ENCODE measurements at places on chromosomes 11 and 22. TPM values are rescaled to one million over a fixed set of nuclear protein-coding genes. Genes with fewer than 3 reads are reported as not detected.
A peak's percentile ranks its signal among the peaks of the same experiment; 100 is the strongest.

DDT gene
- 85.3 TPM for total RNA-seq

MRGPRE gene
- not detected for total RNA-seq

TRPM5 gene
- 0.34 TPM for total RNA-seq

NOX4 gene
- 3.3 TPM for total RNA-seq

GRIK4 gene
- 0.68 TPM for total RNA-seq

LGALS1 gene
- total RNA-seq, result 42.9 TPM

KRTAP5-7 gene
- total RNA-seq, result not detected

CHST1 gene
- total RNA-seq, result not detected

TRIM22 gene
- total RNA-seq, result 21.3 TPM

HEPHL1 gene
- total RNA-seq, result not detected

DNA sequence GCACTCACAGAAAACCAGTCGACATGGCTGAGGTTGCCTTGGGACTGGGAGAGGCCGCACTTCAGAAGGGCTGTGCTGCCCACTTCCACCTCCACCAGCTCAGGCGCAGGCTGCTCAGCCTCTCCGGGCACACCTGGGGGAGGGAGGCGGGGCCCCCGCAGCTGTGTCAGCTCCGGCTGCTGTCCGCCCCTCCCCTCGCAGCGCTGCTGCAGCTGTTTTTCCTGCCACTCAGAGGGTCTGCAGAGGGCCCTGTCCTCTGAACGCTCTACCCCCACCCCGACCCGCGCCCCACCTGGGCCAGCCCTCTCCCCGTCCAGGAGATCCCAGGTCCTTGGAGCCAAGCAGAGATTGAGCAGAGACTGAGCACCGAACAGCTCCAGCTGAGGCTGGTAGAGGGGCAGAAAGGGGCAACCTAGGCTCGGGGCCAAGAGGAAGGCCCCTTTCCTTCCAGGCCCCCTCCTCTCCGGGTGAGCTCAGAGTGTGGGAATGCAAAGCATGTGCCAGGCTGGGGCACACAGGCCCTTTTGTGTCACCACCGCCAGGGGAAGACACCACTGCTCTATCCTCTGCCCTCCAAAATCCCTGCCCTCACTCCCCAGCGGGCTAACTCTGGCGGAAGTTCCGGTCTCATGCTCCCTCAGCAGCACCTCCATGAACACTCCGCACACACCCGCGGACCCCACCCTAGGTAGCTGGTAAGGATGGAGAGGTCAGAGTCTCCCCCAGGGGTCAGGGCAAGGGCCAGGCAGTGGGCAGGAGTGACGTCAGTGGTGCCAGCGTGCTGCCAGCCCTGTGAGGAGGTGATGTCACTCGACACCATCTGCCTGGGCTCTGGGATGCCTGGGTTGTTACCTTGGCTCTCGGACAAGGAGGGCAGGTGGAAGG is 1.6 kb downstream of the MCAM start:
- no peak overlapping the region for H3K27ac ChIP-seq
- H3K36me3 ChIP-seq, result no peaks in the 10 kb centered on the region
- peak overlapping the region; percentile 74 for H3K4me3 ChIP-seq
- H3K27me3 ChIP-seq, result peaks cover 35% of the 10 kb centered on the region

GRCh38 chr11:110513846-110514437 is 84.2 kb downstream of the FDX1 start:
- H3K4me1 ChIP-seq, result no peaks in the 10 kb centered on the region
- H3K4me3 ChIP-seq, result no peak overlapping the region
- no peaks in the 10 kb centered on the region for H3K36me3 ChIP-seq
- no peak overlapping the region for H3K27ac ChIP-seq
- no peaks in the 10 kb centered on the region for H3K27me3 ChIP-seq
- DNase-seq, result no peak

DNA sequence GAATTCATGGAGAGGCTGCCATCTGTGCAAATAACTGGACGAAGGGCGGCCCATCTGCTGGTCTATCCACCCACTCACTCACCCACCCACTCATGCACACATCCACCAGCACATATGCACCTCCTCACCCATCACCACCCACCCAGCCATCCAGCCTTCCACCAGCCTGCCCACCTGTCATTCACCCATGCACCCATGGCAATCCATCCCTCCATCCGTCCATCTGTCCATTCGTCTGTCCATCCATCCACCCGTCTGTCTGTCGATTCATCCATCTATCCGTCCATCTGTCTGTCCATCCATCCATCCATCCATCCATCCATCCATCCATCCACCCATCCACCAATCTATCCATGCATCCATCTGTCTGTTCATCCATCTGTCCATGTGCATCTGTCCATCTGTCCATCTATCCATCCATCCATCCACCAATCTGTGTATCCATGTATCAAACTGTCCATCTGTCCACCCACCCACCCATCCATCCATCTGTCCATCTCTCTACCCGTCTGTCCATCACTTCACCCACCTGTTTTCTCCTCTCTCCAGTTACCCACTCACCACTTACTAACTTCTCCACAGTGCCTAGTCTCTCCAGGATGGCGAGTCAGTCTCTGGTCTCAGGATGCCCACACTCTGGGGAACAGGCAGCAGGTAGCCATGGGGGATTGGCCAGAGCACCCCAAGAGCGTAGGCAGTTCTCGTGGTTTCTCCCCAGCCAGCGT is 8.9 kb downstream of the TRPM5 start:
- no peak overlapping the region for H3K4me3 ChIP-seq
- no peaks in the 10 kb centered on the region for H3K36me3 ChIP-seq
- peaks cover 57% of the 10 kb centered on the region for H3K27me3 ChIP-seq
- DNase-seq, result no peak
- H3K27ac ChIP-seq, result no peak overlapping the region

- H3K27me3 ChIP-seq, result no peaks in the 10 kb centered on the region
- H3K4me1 ChIP-seq, result no peaks in the 10 kb centered on the region
- H3K4me3 ChIP-seq, result no peak overlapping the region
- no peaks in the 10 kb centered on the region for H3K36me3 ChIP-seq
- H3K27ac ChIP-seq, result no peak overlapping the region
Observed at GRCh38 chr11:47863189-47863897, 15.2 kb upstream of the NUP160 start.

- H3K27me3 ChIP-seq, result peaks cover 60% of the 10 kb centered on the region
- no peak overlapping the region for H3K4me3 ChIP-seq
- H3K27ac ChIP-seq, result no peak overlapping the region
- no peak for DNase-seq
- peaks cover 18% of the 10 kb centered on the region for H3K4me1 ChIP-seq
Observed at GRCh38 chr22:43114958-43115357, 4.4 kb downstream of the BIK start.

DNA sequence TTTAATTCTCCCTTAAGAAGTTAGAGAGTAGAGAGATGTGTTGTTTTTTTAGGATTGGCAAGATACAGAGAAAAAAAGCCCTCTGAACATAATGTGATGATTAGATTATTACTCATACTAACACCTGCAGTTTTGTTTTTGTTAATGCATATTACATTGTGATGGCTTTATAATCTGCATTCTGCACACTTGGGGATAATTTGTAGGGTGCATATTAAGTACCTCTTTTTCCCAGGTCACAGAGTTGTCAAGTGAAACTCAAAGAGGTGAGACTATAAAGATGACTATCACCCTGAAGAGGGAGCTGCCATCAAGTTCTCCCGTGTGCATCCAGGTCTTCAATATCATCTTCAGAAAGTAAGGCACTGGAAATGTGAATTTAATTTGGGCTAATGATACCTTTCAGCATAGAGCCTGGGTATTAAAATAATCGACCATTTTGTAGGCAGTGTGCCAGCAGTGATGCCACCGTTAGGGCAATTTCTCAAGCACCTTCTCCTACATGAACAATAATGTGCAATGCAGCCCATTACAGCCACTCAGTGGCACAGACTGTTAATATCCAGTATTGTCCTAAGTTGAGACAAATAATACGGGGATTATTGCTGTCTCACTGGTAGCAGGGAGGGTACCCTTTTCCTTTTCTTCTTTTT is 16.2 kb downstream of the PIWIL4 start:
- no peak overlapping the region for H3K27ac ChIP-seq
- no peak for DNase-seq
- no peaks in the 10 kb centered on the region for H3K36me3 ChIP-seq
- H3K27me3 ChIP-seq, result no peaks in the 10 kb centered on the region
- peaks cover 16% of the 10 kb centered on the region for H3K4me1 ChIP-seq
- H3K4me3 ChIP-seq, result no peak overlapping the region

- H3K36me3 ChIP-seq, result no peaks in the 10 kb centered on the region
- no peak overlapping the region for H3K27ac ChIP-seq
- no peak overlapping the region for H3K4me3 ChIP-seq
- DNase-seq, result no peak
- peaks cover 29% of the 10 kb centered on the region for H3K4me1 ChIP-seq
Observed at GRCh38 chr22:49453771-49454170, 373.9 kb downstream of the BRD1 start.

DNA sequence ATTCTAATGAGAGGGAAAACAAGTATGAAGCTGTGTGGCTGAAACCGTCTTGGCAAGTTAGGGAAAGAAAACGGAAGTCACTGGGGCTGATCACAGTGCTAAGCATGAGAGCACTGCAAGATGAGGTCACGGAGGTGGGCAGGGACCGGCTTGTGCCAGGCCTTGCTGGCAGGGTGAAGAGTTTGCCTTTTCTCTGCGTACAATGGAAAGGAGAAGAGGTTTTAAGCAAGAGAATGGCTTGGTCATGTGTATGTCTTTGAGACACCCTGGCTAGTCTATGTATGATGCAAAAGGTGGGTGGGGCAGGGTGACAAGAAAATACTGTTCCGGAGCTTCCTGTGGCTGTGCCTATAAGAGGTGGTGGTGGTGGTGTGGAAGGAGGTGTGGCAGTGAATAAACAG is 567.9 kb downstream of the NTM start:
- no peak overlapping the region for H3K4me3 ChIP-seq
- H3K27ac ChIP-seq, result no peak overlapping the region
- H3K4me1 ChIP-seq, result no peaks in the 10 kb centered on the region
- no peak for DNase-seq
- no peaks in the 10 kb centered on the region for H3K27me3 ChIP-seq

GRCh38 chr11:101577461-101577860 is 6.3 kb downstream of the TRPC6 start:
- no peak overlapping the region for H3K27ac ChIP-seq
- no peaks in the 10 kb centered on the region for H3K36me3 ChIP-seq
- H3K4me1 ChIP-seq, result peaks cover 19% of the 10 kb centered on the region
- peak; percentile 16 for DNase-seq

DNA sequence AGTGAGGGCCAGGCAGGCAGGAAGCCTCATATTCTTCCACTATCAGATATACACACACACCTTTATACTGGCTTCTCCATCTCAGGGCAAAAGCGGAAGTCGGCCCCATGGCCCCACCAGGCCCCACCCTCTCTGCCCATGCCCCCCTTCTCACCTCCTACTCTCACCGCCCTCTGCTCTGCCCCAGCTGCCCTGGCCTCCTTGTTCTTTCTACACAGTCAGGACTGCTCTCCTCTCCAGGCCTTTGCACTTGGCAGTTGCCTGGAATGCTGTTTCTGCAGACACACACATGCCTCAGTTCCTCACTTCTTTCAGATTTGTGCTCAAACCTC is 25.3 kb downstream of the OTOG start:
- no peak overlapping the region for H3K4me3 ChIP-seq
- no peaks in the 10 kb centered on the region for H3K36me3 ChIP-seq
- H3K27me3 ChIP-seq, result no peaks in the 10 kb centered on the region
- no peak for DNase-seq
- H3K4me1 ChIP-seq, result no peaks in the 10 kb centered on the region

DNA sequence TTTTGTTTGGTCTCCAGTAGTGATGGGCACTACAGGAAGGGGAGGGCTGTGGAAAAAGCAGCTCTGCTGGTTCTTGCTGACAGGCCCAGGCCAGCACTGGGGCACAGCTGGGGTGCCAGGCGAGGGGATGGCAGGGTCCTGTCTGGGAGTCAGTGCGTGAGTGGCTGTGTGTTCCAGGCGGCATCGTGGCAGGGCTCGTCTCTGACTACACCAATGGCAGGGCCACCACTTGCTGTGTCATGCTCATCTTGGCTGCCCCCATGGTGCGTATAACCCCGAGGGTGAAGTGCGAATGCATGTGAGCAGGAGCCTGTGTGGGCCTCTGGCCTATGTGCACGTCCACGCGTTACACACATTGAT is 20.9 kb downstream of the SLC37A2 start:
- H3K27me3 ChIP-seq, result no peaks in the 10 kb centered on the region
- no peak overlapping the region for H3K27ac ChIP-seq
- no peak overlapping the region for H3K4me3 ChIP-seq
- no peak for DNase-seq

DNA sequence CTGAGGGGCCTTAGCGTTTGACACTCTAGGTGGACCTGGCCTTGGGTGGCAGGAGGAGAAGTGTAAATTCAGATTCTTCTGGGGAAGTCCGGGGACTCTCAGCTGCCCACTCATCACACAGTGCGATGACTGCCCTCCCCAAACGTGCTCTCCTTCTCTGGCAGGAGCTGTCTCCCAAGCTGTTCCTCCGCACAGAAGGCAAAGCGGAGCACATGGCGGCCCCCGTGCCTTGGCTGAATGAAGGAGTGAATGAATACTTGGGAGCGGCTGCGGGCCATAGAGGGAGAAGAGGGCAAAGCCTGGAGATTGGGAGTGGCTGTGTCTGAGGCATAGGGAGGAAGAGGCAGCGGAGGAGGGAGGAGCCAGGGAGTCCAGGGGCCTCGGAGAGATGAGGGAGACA is 6.9 kb upstream of the NAA40 start:
- H3K4me3 ChIP-seq, result no peak overlapping the region
- no peak overlapping the region for H3K27ac ChIP-seq
- no peak for DNase-seq
- peaks cover 7% of the 10 kb centered on the region for H3K27me3 ChIP-seq
- no peaks in the 10 kb centered on the region for H3K36me3 ChIP-seq

GRCh38 chr11:121930004-121930965 is 185.7 kb downstream of the BLID start:
- peak overlapping the region; percentile 33 for H3K4me3 ChIP-seq
- peak; percentile 4 for DNase-seq
- peaks cover 31% of the 10 kb centered on the region for H3K4me1 ChIP-seq
- no peaks in the 10 kb centered on the region for H3K36me3 ChIP-seq

DNA sequence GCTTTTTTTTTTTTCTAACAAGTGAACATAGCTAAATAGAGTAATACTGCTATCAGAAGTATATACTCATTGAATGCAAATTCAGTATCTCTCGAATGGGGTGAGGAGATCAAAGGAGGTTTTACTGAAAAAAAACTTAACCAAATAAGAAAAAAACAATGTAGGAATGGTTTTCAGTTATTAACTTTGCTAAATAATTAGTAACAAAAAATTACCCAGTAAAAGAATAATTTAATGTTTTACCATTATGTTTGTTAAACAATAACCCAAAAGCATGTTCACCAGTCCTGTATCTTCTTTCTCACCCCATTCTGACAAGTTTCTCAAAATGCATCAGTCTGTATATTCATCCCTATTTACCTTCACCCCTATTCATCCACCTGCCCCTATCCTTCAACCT is 22.6 kb upstream of the CTSC start:
- no peaks in the 10 kb centered on the region for H3K36me3 ChIP-seq
- H3K27ac ChIP-seq, result no peak overlapping the region
- H3K27me3 ChIP-seq, result no peaks in the 10 kb centered on the region
